NCI-H524 (cell line): ENCODE measurements at places on chromosomes 16 and 17.
A peak's percentile ranks its signal among the peaks of the same experiment; 100 is the strongest.

DNA sequence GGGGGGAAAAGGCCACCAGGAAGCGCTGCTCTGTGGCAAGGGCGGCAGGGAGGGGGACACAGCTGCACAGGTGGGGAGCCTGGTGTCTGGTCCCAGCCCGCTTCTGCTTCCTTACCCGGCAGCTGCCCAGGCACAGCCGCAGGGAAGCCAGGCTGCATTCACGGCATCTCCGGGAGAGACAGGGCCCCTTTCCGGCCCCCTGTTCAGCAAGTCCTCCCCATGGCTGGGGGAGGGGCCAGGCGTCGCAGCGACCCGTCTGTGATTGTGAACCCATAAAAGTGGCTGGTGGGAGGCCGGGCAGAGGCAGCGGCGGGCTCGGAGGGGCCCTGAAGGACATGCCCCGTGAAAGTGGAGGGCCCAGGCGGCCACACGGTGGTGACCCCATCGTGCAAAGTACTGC lies 28.7 kb downstream of the SOX8 start:
- no peak for DNase-seq

DNA sequence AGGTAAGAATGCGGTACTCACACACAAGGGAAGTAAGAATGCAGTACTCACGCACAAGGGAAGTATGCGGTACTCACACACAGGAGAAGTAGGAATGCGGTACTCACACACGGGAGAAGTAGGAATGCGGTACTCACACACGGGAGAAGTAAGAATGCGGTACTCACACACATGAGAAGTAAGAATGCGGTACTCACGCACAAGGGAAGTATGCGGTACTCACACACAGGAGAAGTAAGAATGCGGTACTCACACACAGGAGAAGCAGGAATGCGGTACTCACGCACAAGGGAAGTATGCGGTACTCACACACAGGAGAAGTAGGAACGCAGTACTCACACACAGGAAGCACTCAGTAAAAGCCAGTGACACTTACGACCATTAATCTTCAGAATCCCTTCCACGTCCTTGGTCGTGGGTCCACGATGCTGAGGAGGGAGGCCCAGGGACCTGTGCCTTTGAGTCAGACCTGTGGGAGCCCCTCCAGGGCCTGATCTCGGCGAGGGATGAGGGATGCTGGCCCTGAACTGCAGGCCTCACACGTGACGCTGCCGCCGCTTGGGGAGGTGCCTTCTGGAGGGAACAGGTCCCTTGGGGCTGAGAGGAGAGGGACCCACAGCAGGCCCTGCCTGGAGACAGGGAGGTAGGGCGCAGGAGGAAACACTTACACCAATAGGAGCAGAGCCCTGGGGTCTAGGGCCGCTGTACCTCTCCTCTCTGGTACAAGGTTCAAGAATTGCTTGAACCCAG lies 20.2 kb downstream of the ABR start:
- DNase-seq: no peak

- DNase-seq: no peak
These were observed 81.8 kb downstream of the SPACA3 start for GRCh38 chr17:33073416-33073815.

DNA sequence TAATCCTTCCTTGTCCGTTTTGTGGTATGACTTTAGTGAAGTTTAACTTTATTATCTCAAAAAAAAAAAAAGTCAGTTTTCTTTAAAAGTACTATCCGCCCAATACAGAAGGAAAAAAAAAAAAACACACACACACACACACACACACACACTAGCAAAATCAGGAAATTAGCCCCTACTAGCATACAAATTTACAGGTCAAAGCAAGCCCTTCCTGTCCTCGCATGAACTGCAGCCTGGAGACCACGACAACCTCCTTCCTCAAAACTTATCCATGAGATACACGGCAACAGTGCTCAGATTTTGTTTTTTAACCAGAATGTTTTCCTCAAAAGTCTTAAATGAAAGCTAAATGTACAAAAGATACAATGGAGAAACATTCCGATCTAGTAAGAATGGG lies 16.2 kb downstream of the NCOR1 start:
- DNase-seq: no peak

- DNase-seq: no peak
These were observed 20.9 kb downstream of the RPRML start for GRCh38 chr17:46958041-46958591.

DNA sequence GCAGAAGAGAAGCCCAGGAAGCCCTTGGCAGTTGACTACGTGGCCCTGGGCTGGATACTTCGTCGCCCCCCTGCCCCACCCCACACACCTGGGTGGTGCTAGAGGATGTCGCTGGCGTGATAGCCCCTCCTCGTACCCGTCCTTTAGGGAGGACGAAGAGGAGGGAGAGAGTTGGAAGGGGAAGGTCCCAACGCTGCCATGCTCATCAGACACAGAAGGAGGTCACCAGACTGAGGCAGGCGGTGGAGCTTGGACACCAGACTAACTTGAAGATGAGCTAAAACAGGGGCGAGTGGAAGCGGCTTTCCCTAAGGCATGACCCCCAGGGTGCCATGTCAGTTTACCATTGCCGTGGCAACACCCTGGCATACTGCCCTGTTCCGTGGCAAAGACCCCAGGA lies 11.0 kb downstream of the AIPL1 start:
- no peak for DNase-seq

DNA sequence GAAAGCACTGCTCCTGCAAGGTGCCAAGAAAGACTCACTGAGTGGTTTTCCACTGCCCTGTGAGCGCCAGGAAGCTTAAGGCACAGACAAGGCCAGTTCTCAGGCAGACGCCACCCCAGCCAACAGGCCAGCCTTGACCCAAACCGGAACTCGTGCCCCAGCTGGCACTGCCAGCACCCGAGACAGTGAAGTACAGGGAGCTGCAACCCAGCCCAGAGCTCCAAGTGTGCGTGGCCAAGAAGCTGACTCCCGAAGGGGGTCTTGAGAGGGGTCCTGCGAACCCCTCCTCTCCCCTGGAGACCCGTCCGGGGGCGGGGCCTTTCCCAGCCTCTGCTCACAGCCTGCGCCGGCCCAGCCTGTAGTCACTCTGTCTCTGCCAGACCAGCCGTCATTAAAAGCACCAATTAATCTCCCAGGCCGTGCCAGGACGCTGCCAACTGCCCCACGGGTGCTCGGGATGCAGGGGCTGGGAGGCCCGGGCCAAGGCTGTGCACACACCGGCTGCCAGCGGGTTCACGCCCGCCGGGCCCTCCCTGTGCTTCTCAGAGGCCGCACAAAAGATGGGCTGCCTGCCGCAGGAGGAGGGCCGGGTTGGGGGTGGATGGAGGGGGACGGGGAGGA lies 4.4 kb upstream of the SOX8 start:
- no peak for DNase-seq

DNA sequence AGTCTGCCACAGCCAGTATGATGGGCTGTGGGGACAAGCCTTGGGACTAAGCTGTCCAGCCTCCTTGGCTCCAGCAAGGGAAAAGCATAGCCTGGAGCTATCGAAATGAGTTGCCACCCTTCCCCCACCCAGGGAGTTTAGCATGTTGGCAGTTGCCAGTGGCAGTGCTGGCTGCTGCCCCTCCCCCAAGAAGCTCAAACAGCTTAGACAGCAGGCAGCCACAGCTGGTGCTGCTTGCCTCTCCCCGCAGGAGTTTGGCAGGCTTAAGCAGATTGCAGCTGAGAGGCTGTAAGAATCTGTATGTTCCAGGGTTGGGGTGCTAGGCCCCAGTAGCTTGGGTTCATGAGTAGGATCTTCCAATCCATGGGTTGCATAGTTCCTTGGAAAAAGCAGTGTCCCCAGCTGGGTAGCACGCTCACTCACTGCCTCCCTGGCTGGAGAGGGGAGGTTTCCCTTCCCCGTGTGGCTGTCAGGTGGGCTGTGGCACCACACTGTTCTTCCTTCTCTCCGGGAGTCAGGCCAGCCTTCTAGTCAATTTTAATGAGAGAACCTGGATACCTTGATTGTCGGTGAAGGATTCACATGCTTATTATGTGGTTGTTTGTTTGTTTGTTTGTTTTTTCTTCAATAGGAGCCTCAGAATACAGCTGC lies 506.1 kb downstream of the CDH11 start:
- DNase-seq: peak; percentile 99

DNA sequence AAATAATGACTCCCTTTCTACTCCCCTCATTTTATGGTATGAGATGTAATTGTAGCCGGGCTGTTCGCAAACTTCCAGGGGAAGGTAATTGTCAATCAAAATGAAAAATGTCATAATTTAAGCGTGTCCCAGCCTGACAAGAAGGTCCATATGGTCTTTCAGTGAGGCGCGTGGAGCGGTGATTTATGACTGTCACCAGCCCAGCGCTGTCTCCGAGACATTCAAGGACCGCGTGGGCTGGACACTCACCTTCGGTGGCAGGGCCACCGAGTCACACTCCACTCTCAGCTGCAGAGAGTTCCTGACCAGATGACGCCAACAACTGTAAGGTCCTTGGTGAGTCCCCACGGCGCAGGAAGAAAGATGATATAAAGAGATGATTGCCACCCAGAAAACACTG lies 157.7 kb upstream of the TNRC6C start:
- peak; percentile 69 for DNase-seq

DNA sequence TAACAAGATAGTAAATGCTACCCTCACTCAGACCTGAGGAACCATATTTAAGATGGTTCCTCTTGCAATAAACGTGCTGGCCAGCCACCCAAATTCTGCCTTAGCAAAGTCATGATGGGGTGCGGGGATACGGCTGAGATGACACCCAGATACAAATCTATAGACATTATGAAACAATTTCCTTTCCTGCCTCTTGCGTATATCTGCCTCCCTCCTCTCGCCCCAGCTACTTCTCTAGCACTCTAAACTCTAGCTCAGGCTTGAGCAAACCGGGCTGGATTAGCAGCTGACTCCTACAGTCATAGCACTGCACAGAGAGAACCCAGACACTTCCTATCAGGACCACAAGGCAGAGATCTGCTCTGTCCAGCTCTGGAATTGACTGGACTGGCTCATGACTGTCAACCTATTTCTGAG lies 22.3 kb downstream of the CD300LF start:
- DNase-seq: no peak

DNA sequence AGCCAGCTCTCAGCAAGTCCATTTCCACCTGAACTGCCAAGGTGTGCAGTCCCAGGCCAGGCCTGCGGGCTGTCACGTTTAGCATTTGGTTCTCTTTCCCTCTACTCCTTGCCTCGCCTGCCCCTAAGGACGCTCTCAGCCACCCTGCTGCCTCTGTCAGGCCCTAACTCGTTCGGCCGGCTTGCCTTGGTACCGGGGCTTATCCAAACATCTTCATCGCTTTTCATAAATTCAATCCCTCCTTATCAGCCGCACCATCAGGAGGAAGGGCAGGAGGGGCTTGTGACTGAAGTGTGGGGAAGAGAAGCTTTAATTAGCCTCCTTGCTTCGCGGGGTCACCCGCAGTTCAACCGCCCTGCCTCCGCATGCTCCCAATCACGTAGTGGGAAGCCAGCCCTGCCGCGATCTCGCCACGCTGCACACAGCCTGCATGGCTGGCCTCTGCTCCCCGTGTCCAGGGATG lies 231.1 kb downstream of the SOX9 start:
- no peak for DNase-seq

DNA sequence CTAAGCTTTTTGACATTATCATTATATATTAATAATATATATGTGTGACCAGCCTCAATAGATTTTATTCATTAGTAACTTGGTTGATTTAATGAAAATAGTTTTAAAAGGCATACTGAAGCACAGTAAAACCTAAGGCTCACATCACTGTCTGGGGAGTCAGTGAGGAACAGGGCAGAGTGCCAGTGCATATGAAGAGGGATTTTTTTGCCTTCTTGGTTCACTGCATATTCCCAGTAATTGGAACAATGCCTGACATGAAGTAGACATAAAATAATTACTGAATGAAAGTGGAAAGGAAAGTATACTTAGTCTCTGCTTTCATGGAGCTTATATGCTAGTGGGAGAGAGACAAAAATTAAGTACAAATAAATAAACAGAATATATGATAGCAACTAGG lies 81.1 kb downstream of the FTO start:
- no peak for DNase-seq

DNA sequence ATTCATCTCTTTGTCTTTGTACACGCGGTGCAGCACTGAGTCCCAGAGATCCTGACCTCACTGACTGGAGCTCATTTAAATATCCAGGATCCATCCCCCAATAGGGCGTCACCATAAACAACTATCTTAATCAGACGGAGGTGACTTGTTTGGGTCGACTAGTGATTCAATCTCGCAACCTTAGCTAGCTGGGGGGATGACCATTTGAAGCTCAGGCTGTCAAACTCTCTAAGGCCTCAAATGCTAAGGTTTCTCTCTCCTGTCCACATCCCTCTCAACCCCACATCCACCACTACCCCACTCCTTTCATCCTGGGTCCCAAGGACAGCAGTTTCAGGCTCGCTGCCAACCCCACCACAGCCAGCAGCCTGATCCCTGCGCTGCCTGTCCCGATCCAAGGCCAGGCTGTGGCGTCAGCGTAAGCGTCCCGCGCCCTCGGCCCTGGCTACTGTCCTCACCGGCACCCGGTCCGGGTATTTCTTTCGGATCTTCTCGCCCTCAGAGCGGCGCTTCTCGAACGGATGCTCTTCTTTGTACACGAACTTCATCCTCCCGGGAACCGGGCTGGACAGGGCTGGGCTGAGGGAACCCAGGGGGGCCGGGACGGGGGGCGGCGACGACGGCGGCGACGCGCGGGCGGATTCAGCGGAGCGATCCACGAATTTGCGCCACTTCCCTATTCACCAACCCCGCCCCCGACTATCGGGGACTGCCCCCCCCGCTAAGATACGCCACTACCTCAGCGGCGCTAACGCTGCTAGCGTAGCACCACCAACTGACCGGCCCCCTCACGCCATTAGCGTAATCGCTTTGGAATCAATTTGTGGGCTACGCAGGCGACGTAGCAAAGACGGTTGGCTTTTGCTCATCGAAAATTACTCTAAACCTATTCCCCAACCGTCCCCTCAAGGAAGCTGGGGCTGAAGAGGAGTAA lies at the start of gene GABARAP:
Gene GABARAP, minus strand, starts transcription at position 667 of the 934 bp plus-strand sequence. Its CDS starts 119 bp downstream, at position 548.
- peak; percentile 43 for DNase-seq

- DNase-seq: no peak
These were observed 6.4 kb downstream of the HAS3 start for GRCh38 chr16:69111876-69112230.

- DNase-seq: no peak
These were observed 52.0 kb upstream of the DLX4 start for GRCh38 chr17:49916854-49917515.

GRCh38 chr17:70414300-70414699 lies 245.0 kb downstream of the KCNJ2 start:
- DNase-seq: no peak

DNA sequence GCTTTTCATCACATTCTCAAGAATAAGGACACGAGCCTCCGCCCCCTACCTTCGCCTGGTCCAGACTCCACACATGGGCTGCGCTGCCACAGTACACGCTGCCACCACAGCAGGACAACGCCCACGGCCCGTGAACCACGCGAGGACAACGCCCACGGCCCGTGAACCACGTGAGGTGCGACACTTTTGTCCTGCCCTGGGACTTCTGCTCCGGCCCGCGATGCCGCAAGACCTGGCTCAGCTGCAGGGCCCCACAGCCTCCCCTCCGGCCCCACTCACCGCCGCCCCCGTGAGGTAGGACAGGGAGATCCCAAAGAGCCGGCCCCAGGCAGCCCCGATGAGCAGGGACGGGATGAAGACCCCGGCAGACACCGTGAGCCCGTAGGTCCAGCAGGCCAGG lies 5.9 kb upstream of the CCDC154 start:
- no peak for DNase-seq
